ENCODE measurements at places on chromosomes 3 and 15.
A peak's percentile ranks its signal among the peaks of the same experiment; 100 is the strongest.

DNA sequence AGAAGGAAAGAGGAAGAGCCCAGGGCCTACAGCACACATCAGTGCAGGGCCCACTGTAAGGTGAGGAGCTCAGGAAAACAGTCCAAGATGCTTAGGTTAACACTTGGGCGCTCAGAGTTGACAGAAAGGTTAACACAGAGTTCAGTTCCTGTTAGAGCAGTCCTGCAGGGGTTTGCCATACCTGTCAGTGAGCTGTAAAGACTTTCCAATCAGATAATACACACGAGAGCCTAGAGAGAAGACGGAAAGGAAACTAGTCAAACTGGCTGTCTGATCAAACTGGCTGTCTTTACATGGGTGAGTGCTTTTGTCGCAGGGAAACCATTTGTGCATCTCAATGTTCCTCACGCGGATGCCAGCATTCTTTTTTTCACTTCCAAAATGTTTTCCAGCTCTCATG lies 61.4 kb upstream of the ARHGEF26 start:
- DNase-seq: peak; percentile 16

DNA sequence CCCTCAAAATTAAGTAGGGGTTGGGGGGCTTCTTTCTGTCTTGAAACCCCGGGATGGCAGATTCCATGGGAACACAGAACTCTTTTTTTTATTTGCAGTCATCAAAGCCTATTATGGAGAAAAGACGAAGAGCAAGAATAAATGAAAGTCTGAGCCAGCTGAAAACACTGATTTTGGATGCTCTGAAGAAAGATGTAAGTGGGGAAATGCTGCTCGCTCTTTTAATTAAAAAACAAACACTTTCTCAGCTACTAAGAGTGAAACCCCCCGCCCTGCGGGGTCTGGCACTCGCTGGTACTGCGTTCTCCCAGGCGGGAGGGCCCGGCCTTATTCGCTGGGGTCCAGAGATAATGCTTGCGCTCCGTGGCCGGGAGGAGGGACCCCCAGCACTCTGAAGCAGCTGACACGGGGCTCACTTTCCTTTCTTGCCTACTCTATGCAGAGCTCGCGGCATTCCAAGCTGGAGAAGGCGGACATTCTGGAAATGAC lies 615 bp downstream of the HES1 start:
- no peak for DNase-seq

GRCh38 chr3:53768478-53769459 lies 77.5 kb downstream of the CHDH start:
- no peak for DNase-seq

- no peak for DNase-seq
These were observed 156.4 kb upstream of the PPP2R3A start for GRCh38 chr3:135809021-135809634.

- DNase-seq: no peak
These were observed 44.7 kb downstream of the RORA start for GRCh38 chr15:61184431-61184830.

- no peak for DNase-seq
These were observed 481.3 kb downstream of the NAALADL2 start for GRCh38 chr3:175340338-175341015.

GRCh38 chr3:61192222-61192621 lies 59.0 kb downstream of the FHIT start:
- DNase-seq: no peak

All from fibroblast of pulmonary artery (primary cell).